H1 (cell line): ENCODE measurements at places on chromosomes 16 and 17.

DNA sequence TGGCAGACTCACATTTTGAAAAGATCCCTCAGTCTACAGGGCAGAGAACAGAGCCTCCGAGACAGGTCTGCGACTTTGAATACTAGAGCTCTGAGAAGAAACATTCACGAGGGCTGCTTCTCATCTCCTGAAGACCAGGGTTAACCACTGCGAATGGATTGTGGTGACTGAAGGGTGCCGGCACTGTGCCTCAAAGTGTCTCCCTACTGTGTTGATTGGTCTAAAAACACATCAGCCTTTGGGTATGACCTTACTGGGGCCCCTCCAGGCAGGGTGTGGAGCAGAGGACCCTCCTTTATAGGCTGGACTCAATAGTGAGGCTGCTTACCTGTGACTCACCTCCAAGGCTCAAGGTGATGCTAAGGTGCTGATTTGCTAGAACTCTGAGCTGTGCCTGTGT lies 2.6 kb upstream of the LGALS9 start:
- peaks cover 5% of the 10 kb centered on the region; the same call in 1 of the 2 replicates for H3K36me3 ChIP-seq
- no peak overlapping the region for H3K27ac ChIP-seq
- H3K4me1 ChIP-seq, result no peaks in the 10 kb centered on the region
- H3K4me3 ChIP-seq, result no peak overlapping the region
- no peaks in the 10 kb centered on the region for H3K27me3 ChIP-seq
- DNase-seq, result no peak

DNA sequence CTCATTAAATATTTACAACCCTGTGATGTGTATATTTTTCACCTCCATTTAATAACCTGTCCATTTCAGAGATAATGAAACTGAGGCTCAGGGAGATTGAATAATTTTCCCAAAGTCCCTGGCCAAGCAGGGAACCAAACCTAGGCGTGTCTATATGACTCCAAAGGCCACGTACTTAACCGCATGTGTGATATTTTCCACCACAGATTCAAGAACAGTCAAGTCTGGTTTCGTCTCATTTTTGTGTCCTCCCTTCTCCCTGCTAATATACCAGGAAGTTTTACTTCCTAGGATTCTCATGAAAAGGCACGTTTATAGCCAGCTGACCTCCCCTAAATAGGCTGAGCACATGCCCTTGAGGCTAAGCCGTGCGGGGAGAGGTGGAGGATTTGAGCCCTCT lies 15.3 kb downstream of the WFIKKN2 start:
- DNase-seq, result no peak
- H3K4me3 ChIP-seq, result no peak overlapping the region
- no peak overlapping the region for H3K27ac ChIP-seq
- no peaks in the 10 kb centered on the region for H3K27me3 ChIP-seq

DNA sequence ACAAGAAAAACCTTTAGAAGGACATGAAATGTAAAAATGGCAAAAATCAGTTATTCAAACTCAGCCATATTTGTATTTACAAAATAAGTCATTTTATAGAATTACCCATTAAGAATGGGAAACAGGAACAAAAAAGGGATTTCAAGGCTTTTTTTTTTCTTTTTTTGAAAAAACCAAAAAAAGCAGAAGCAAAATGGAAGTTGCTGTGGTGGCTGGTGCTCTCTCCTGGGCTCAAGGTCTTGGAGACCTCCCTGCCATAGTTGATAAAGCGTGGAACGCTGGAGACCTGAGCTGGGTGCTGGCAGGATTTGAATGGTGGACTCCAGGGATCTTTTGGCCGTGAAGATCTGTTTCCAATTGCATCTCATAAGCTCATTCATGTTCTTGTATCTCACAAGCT lies 3.1 kb downstream of the PLCG2 start:
- no peak for DNase-seq
- H3K27ac ChIP-seq, result no peak overlapping the region
- no peaks in the 10 kb centered on the region; the same call in 1 of the 2 replicates for H3K4me1 ChIP-seq
- peaks cover 31% of the 10 kb centered on the region for H3K27me3 ChIP-seq
- H3K36me3 ChIP-seq, result no peaks in the 10 kb centered on the region

GRCh38 chr17:29140051-29140621 lies 40.1 kb downstream of the MYO18A start:
- peaks cover 12% of the 10 kb centered on the region for H3K4me1 ChIP-seq
- DNase-seq, result peak; percentile 79
- no peak overlapping the region for H3K4me3 ChIP-seq
- H3K27ac ChIP-seq, result no peak overlapping the region
- H3K27me3 ChIP-seq, result no peaks in the 10 kb centered on the region

DNA sequence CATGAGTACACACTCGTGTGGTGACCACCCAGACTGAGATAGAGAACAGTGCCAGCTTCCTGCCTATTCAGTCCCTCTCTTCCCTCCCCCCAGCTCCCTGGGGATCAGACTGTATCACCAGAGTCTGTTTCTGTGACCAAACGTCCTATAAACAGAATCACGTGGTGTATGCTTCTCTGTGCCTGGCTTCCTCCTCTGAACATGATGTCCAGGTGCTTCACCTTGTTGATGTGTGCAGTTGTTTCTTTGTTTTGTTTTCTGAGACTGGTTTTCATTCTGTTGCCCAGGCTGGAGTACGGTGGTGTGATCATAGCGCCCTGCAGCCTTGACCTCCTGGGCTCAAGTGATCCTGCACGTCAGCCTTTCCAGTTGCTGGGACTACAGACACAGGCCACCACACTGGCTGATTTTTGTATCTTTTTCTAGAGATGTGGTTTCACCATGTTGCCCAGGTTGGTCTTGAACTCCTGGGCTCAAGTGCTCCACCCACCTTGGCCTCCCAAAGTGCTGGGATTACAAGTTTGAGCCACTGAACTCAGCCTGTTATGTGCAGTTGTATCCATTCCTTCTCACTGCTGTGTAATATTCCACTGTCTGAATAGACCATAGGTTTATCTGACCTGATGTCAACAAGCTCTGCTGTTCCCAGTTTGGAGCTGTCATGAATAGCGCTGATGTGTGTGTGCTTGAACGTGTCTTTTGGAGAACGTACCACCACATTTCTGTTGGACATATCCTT lies 28.9 kb upstream of the PRM1 start:
- peaks cover 36% of the 10 kb centered on the region for H3K4me1 ChIP-seq
- no peaks in the 10 kb centered on the region for H3K36me3 ChIP-seq
- no peak for DNase-seq

GRCh38 chr16:1348441-1348840 lies 3.2 kb downstream of the TSR3 start:
- H3K36me3 ChIP-seq, result 0 out of 2 replicates have a peak, but pooled peaks cover 4% of the 10 kb centered on the region
- H3K4me1 ChIP-seq, result peaks cover 4% of the 10 kb centered on the region; the same call in 1 of the 2 replicates
- no peak overlapping the region for H3K4me3 ChIP-seq
- no peak overlapping the region for H3K27ac ChIP-seq
- no peaks in the 10 kb centered on the region for H3K27me3 ChIP-seq
- no peak for DNase-seq

DNA sequence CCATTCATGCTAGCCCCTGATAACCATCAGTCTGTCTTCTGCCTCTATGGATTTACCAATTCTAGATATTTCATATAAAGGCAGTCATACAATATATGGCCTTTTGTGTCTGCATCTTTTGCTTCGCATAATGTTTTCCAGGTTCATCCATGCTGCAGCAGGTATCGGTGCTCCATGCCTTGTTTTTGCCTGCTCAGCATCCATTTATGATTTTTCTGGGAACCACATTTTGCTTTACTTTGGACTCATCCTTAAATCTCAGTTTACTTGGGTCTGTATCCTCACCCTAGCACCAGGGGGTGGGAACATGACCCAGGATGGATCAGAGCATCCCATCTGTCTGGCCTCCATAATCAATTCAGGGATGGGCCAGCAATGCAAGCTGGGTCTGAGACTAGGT lies 325.7 kb downstream of the XYLT1 start:
- no peak for DNase-seq
- no peaks in the 10 kb centered on the region for H3K4me1 ChIP-seq
- no peaks in the 10 kb centered on the region for H3K27me3 ChIP-seq
- H3K4me3 ChIP-seq, result no peak overlapping the region
- no peaks in the 10 kb centered on the region for H3K36me3 ChIP-seq

GRCh38 chr17:14471052-14471451 lies 170.2 kb downstream of the HS3ST3B1 start:
- no peak for DNase-seq
- no peak overlapping the region for H3K27ac ChIP-seq
- H3K27me3 ChIP-seq, result no peaks in the 10 kb centered on the region
- H3K4me3 ChIP-seq, result no peak overlapping the region
- no peaks in the 10 kb centered on the region for H3K36me3 ChIP-seq

GRCh38 chr17:59811209-59811608 lies 81.5 kb downstream of the TUBD1 start:
- no peaks in the 10 kb centered on the region for H3K27me3 ChIP-seq
- no peaks in the 10 kb centered on the region for H3K36me3 ChIP-seq
- no peak for DNase-seq
- no peak overlapping the region for H3K27ac ChIP-seq

DNA sequence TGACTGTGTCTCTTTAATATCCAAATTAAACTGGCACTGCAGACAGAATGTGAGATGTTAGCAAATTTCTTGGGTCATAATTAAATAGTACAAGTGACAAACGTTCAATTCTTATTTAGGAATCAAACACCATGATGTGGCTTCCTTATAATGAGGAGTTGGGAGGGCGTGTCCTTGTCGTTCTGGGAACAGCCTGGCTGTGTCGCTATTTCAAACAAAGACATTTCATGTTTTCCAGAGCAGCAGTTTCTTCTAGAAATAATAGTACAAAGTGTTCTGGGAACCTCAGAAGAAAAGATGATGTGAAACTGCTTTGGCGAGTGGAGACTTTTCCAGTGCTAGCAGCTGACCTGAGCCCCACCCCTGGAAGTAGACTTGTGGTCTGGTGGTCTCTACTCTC lies 301.7 kb upstream of the N4BP1 start:
- no peaks in the 10 kb centered on the region for H3K27me3 ChIP-seq
- no peak for DNase-seq
- H3K27ac ChIP-seq, result no peak overlapping the region
- no peaks in the 10 kb centered on the region for H3K36me3 ChIP-seq
- H3K4me3 ChIP-seq, result no peak overlapping the region

GRCh38 chr16:51500306-51500705 lies 349.2 kb upstream of the SALL1 start:
- H3K27me3 ChIP-seq, result no peaks in the 10 kb centered on the region
- DNase-seq, result no peak
- H3K27ac ChIP-seq, result no peak overlapping the region
- H3K4me3 ChIP-seq, result no peak overlapping the region
- no peaks in the 10 kb centered on the region for H3K36me3 ChIP-seq

- no peak overlapping the region for H3K4me3 ChIP-seq
- no peak overlapping the region for H3K27ac ChIP-seq
- H3K36me3 ChIP-seq, result peaks cover 3% of the 10 kb centered on the region; the same call in 1 of the 2 replicates
- no peaks in the 10 kb centered on the region for H3K27me3 ChIP-seq
- no peak for DNase-seq
These were observed 16.9 kb downstream of the POLR3K start for GRCh38 chr16:36336-36984.

DNA sequence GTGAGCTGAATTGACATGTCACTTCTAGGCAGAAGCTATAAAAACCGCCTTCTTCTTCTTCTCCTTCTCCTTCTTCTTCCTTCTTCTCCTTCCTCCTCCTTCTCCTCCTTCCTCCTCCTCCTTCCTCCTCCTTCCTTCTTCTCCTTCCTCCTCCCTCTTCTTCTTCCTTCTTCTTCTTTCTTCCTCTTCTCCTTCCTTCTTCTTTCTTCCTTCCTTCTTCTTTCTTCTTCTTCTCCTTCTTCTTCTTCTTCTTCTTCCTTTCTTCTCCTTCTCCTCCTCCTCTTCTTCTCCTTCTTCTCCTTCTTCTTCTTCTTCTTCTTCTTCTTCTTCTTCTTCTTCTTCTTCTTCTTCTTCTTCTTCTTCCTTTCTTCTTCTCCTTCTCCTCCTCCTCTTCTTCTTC lies 4.8 kb upstream of the FBXL19 start:
- H3K4me1 ChIP-seq, result no peaks in the 10 kb centered on the region
- no peaks in the 10 kb centered on the region for H3K27me3 ChIP-seq

DNA sequence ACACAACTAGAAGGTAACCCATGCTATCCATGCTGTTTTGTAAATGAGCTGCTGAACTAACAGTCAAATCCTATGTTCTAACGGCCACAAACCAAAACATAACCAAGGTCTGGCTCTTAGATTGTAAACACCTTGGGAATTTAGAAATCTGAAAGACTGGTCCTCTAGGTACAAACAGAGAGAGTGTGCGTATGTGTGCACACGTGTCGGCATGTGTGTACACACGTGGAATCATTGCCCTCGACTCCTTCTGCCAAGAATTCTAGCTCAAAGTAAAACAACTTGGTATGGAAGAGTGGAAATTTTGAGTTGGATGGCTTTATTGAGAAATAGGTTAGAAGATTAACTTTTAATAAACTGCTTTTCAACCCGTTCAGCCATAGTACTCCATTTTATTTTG lies 18.1 kb upstream of the GHDC start:
- no peak overlapping the region for H3K27ac ChIP-seq
- H3K4me3 ChIP-seq, result no peak overlapping the region
- no peaks in the 10 kb centered on the region for H3K27me3 ChIP-seq
- H3K36me3 ChIP-seq, result peaks cover 28% of the 10 kb centered on the region
- no peaks in the 10 kb centered on the region for H3K4me1 ChIP-seq
- DNase-seq, result no peak

- no peaks in the 10 kb centered on the region for H3K36me3 ChIP-seq
- no peaks in the 10 kb centered on the region; the same call in 1 of the 2 replicates for H3K27me3 ChIP-seq
- no peak overlapping the region for H3K27ac ChIP-seq
- DNase-seq, result no peak
- H3K4me1 ChIP-seq, result peaks cover 4% of the 10 kb centered on the region
These were observed 27.2 kb upstream of the XYLT2 start for GRCh38 chr17:50318501-50319285.

- H3K4me1 ChIP-seq, result no peaks in the 10 kb centered on the region
- no peaks in the 10 kb centered on the region for H3K36me3 ChIP-seq
- H3K27ac ChIP-seq, result no peak overlapping the region
- H3K27me3 ChIP-seq, result no peaks in the 10 kb centered on the region
These were observed 23.9 kb upstream of the MAPT start for GRCh38 chr17:45870342-45870974.

- H3K27ac ChIP-seq, result no peak overlapping the region
- no peak for DNase-seq
- peaks cover 17% of the 10 kb centered on the region for H3K36me3 ChIP-seq
- no peak overlapping the region for H3K4me3 ChIP-seq
- H3K27me3 ChIP-seq, result no peaks in the 10 kb centered on the region
These were observed 64.7 kb downstream of the KLHDC4 start for GRCh38 chr16:87701078-87701460.

- no peak for DNase-seq
- H3K4me3 ChIP-seq, result no peak overlapping the region
- H3K27me3 ChIP-seq, result no peaks in the 10 kb centered on the region
- no peaks in the 10 kb centered on the region for H3K36me3 ChIP-seq
These were observed 107.9 kb downstream of the WSCD1 start for GRCh38 chr17:6177941-6178694.

DNA sequence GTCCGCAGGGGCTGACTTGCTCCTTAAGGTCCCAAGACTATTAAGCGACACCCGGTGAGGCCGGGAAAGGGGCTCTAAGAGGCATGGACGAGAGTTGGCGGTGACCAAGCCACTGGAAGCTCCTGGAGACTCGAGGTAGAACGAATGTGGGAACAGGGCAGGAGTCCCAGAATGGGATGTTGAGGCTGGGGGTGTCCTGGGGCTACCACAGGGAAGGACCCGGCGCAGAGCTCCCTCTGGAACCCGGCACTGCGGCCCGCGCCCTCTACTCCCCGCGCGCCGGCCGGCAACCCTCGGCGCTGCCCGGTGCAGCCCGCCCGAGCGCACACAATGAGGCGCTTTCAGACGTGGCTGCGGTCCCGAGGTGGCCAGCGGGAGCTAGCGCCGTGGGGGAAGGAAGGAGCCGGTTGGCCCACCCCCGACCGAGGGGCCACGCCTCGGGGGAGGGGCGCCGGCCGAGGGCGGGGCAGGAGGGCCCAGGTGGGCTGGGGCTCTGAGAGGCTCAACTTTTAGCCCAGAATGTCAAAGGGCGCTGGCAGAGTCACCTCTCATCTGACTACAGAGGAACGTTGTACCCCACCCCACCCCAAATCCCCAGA lies at the start of gene CHST6:
TSS of gene CHST6 (minus strand) at position 366 of the 599 bp plus-strand sequence. CDS start 15,613 bp downstream, outside the sequence.
- peak; percentile 91 for DNase-seq
- peaks cover 1% of the 10 kb centered on the region; the same call in 1 of the 2 replicates for H3K4me1 ChIP-seq
- peak within 1 kb of the TSS; percentile 25; the same call in 1 of the 2 replicates for H3K27ac ChIP-seq
- H3K4me3 ChIP-seq, result peak within 1 kb of the TSS; percentile 87
- H3K36me3 ChIP-seq, result no peaks in the 10 kb centered on the region
- H3K27me3 ChIP-seq, result no peaks in the 10 kb centered on the region
